ENCODE measurements at places on chromosomes 2 and 18.

DNA sequence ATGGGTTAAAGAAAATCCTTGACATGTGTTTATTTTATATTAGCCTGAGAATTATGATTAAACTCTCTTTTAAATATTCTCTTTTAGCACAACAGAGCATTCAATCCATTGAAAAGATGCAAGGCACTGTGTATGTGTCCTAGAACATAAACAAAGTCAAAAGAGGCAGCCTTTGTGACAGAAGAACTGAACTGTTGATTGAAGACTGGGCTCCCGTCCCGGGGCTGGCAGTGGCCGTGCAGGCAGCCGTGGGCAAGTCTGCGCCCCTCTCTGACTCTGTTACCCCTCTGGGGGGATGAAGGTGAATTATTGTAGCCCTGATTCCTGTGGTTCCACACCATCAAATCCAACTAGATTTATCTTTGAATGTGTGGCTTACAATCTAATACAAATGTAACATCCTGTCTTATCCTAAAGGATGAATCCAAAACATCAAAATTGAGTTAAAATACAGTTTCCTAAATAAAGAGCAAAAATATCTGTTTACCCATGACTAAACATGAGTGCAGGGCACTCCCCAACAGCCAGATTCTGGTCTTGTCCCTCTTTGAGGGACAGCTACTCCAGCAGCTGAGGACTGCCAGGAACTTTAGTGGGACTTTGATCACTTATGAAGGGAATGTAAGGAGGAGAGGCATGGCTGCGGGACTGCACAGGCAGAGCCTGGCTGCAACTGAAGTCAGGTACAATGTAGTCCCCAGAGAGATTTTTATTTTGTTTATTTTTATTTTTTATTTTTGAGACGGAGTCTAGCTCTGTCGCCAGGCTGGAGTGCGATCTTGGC lies 37.3 kb upstream of the SH3BP4 start:
- no peak for ATAC-seq

- no peak for ATAC-seq
These were observed 44.5 kb upstream of the RMND5A start for GRCh38 chr2:86675511-86676015.

- ATAC-seq, result no peak
These were observed 45.5 kb upstream of the CAVIN2 start for GRCh38 chr2:191892391-191892790.

DNA sequence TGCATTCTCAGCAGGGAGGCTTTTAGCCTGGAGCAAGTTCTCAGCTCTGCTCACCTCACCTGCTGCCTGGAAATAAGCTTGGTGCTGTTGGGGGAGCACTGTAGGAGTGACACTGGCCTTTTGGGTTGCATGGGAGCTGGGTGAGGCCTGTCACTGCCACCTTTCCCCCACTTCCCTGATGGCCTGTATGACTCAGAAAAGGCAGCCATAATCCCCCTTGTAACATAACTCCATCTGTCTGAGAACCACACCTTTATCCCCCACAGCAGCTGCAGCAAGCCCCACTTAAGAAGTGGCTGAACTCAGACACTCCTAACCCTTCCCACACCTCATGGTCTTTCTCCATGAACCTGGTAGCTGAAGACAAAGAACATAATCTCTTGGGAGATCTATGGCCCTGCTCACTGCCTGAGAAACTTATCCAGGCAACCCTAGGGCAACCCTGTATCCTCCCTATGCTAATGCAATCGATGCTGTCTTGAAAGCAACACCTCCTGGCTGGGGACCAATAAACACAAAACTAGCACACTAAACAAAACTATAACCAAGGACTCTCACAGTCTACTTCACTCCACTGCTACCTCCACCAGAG lies 258.9 kb upstream of the OSR1 start:
- ATAC-seq, result no peak

GRCh38 chr2:185245216-185245615 lies 493.4 kb upstream of the FSIP2 start:
- no peak for ATAC-seq

- ATAC-seq, result no peak
These were observed 2.7 kb downstream of the SDC1 start for GRCh38 chr2:20222014-20222768.

DNA sequence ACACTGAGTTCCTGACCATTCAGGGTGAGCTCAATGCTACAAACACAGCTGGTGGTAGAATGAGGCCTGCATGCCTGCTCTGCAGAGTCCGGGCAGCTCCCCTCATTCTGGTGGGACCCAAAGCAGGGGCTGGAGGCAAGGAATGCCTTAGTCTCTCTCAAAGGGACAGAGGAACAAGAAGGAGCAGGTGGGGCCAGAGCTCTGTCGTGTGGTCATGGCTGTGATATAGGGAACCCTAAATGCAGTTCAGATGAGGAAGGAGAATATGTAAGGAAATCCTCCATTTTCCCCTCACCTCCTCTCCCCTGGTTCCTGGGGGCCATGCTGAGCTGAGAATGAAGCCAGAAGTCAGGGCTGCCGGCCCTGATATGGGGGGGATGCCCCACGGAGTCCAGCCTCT lies 334.3 kb downstream of the CYP26B1 start:
- ATAC-seq, result no peak

DNA sequence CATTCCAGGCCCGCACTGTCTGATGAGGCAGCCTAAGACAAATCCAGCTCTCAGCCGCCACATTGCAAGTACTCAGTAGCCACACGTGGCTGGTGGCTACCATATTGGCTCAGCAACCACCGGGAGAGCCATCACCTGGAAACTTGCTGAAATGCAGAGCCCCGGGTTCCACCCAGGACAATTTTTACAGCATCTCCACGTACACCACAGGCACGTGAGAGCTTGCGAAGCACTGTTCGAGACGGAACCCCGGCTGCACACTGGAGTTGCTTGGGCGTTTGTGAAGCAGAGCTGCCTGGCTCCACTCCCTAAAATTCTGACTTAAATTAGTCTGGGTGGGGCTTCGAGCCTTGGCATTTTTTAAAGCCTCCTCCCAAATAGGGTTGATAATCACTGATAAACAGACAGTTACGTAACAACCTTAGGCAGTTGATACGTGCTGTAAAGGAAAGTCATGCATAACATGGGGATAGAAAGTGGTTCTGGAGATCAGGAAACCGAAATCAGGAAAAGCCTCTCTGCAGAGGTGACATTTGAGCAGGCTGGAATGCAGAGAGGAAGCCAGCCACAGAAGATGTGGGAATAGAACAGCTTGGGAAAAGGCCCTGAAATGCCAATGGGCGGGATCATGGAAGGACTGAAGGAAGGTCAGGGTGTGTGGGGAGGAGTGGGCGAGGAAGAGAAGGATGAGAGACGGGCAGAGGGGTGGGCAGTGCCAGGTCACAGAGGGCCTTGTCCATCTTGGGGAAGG lies 6.2 kb downstream of the ASAP2 start:
- no peak for ATAC-seq

GRCh38 chr2:236093134-236093533 lies 75.1 kb downstream of the GBX2 start:
- no peak for ATAC-seq

GRCh38 chr2:46461011-46461674 lies 18.2 kb upstream of the TMEM247 start:
- ATAC-seq, result peak; percentile 22

GRCh38 chr2:170345607-170346006 lies 167.7 kb downstream of the MYO3B start:
- no peak for ATAC-seq

DNA sequence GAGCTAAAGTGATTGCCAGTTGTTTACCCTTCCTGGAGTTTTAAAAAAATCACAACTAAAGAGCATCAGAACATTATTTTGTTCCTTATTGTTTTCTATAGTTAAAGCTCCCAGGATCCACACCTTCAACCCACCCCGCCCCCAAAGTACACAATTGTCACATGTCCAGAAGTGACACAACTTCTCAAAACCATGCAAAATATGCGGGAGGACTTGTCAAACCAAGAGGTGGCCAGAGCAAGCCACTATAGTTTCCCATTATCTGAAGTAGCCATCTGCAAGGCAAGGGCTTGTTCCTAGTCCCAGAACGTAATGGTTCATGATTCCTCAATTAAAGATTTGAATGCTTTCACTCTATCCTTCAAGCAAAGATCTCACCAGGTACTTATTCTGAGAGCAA lies 9.9 kb upstream of the INO80C start:
- ATAC-seq, result no peak

DNA sequence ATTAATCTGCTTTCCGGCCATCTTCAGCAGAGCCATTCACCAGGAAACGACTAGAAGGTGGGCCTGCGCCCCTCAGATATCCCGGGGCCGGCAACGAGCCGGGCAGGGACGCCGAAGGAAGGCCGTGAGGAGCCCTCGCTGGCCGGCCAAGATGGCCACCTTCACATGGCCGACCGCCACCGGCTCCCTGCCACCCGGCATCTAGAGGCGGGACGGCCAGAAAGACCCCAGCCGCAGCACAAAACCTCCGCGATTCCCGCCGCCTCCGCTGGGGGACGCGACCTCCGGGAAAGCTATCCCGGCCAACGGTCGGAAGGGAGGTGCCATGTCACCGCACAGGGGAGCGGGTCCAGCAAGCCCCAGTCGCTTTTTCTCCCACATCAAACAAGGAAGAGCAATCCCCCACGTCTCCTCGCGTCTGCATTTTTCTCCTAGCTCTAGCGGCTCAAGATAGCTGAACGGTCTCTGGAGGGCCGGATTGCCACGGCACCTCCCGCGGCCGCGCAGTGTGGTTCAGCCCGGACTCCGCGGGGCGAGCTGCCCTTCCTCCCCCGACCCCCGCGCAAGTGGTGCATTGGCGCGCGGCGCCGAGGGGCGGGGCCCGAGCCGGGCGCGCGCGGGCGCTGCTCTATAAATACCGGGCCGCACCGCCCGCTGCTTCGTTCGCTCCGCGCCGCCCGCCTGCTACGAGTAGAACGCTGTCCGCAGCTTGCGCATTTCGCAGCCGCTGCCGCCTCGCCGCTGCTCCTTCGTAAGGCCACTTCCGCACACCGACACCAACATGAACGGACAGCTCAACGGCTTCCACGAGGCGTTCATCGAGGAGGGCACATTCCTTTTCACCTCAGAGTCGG lies at the start of gene MAT2A:
TSS of gene MAT2A (plus strand) at position 662 of the 854 bp plus-strand sequence. CDS start at position 782, 120 bp downstream.
- ATAC-seq, result peak; percentile 76

DNA sequence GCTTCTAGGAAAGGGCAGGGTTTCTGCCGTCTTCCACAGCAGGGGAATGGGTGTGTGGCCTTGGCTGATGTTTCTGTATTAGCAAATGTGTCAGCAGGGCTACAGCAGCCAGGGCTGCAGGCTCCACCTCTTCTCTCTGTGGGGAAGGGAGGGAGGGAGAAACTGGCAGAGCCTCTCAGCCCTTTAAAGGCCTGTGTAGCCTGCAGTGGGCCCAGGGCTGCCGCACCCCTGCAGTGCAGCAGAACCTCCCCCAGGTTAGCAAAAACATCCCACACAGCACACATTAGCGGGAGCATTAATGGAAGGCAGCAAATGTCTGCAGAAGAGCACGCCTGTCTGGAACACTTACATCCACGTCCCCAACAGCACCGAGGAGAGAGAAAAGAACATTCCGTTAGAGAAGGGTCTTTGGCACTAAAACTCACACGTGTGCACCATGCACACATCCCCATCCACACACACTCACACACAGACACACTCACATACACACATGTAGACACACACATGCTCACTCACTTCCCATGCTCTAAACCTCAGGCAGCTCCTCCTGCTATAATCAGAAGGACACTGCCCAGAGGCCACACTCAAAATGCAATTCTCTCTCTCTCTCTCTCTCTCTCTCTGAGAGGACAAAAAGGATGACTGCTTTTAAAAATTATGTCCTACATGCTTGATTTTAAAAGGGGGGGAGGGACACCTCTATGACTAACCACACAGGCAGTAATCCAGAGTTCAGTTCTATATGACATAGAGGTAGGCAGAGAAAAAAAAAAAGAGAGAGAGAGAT lies 24.1 kb downstream of the MRPL35 start:
- no peak for ATAC-seq

- no peak for ATAC-seq
These were observed 117.2 kb upstream of the OTX1 start for GRCh38 chr2:62933398-62933917.

- no peak for ATAC-seq
These were observed 112.7 kb upstream of the RMDN2 start for GRCh38 chr2:37812414-37812813.

- no peak for ATAC-seq
These were observed 402.5 kb upstream of the TRIB2 start for GRCh38 chr2:12314127-12314760.

GRCh38 chr2:181891966-181892798 lies 652 bp downstream of the ITPRID2 start:
- ATAC-seq, result peak; percentile 55

DNA sequence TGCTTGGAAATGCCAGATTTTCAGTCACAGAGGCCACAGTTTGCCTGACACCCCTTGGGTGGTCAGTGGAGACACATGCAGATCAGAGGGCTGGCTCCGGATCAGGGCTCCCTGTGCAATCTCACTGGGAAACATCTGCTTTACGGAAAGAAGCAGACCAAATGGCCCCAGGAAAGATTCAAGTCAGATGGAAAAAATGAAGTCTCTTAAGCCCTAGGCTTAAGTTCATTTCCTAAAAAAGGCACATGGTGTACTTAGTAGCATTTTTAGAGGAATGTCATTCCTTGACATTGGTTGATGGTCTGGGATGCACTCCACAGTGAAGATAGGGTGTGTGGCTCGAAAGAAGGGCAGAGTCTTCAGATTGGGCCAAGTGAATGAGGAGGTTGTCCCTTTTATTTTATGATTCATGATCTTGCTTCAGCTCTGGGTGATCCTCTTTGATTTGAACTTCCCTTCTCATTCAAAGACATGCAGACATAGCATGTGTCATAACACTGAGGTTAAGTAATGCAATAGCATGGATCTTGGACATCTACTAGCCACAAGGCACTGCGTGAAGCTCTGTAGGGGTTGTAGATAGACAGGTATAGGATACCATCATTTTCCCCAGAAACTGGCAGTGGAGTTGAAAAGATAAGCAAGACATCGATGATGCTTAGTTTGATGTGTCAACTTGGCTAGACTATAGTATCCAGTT lies 56.5 kb downstream of the KCNE4 start:
- no peak for ATAC-seq

DNA sequence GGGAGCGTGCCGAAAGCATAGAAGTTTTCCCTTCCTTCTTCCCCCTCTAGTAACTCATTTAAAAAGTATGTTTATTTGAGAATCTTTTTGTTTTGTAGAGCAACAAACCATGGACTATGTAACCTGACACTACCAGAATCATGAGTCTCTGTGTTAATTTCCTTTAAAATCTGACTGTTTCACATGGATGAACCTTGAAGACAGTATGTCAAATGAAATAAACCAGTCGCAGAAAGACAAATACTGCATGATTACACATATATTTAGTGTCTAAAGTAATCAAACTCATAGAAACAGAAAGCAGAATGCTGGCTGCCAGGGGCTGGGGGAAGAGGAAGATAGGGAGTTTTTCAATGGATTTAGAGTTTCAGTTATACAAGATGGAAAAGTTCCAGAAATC lies 32.3 kb downstream of the PTPN2 start:
- no peak for ATAC-seq

GRCh38 chr18:11570769-11571412 lies 38.5 kb upstream of the SLC35G4 start:
- no peak for ATAC-seq

GRCh38 chr18:71398531-71398930 lies 1109.7 kb downstream of the SOCS6 start:
- ATAC-seq, result no peak
